GM23338 (cell line): ENCODE measurements at places on chromosomes 4 and X.

DNA sequence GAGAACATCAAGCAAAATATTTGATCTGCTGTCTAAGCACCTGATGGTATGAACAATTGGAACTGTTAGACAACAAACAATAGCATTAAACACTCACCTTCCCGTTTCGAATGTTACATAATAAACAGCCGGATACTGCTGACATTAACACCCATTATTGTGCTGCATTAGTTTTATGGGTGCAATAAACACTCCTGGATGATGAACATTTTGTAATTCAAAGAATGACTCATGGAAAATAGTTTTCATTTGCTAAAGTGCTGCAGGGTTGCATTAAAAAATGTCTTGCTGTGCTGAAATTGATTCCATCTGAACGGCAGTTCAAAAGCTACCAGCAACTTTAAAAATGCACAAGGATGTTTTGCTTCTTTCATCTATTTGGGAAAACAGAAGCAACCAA, 100.8 kb upstream of the SORBS2 start:
- no peak for DNase-seq

GRCh38 chr4:41509451-41509866, 28.5 kb upstream of the LIMCH1 start:
- DNase-seq: no peak

GRCh38 chr4:147336252-147336651, 144.6 kb upstream of the EDNRA start:
- DNase-seq: no peak

- DNase-seq: peak; percentile 77
These were observed 8.6 kb downstream of the NOP14 start for GRCh38 chr4:2954358-2955185.
